Hematopoietic multipotent progenitor cell treated with erythropoietin and hydrocortisone succinate and interleukin-3 and kit ligand, for 6 days (in vitro differentiated cells): ENCODE measurements at places on chromosomes 1 and 21.

- no peak for DNase-seq
Measured at GRCh38 chr1:201448990-201449389, 20.0 kb downstream of the PHLDA3 start.

DNA sequence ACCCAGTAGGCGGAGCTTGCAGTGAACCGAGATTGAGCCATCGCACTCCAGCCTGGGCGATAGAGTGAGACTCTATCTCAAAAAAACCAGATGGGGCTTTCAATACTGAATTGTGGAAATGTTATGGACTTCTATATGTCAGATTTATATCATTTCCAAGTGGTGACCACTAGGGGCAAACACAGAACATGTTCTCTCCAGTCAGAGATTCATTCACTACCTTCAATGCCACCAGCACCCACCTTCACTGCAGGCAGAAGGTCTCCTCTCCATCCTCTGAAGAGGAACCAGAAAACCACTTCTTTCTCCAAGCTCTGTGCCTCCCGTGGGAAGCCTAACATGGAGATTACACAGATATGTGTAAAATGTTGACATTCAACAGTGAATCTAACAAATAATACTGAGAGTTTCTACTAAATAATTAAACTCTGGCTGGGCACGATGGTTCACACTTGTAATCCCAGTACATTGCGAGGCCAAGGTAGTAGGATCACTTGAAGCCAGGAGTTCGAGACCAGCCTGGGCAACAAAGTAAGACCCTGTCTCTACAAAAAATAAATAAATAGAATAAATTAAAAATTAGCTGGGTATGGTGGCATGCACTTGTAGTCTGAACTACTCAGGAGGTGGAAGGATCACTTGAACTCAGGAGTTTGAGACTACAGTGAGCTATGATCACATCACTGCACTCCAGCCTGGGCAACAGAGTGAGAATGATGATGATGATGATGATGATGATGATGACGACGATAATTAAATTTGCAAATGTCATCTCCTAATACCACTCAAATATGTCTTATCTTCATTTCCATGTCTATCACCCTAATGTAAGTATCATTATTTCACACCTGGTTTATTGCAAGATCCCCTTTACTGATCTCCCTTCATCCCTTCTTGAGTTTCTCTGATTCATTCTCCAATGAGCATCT, 151.1 kb downstream of the ZNF281 start:
- peak; percentile 67 for DNase-seq

DNA sequence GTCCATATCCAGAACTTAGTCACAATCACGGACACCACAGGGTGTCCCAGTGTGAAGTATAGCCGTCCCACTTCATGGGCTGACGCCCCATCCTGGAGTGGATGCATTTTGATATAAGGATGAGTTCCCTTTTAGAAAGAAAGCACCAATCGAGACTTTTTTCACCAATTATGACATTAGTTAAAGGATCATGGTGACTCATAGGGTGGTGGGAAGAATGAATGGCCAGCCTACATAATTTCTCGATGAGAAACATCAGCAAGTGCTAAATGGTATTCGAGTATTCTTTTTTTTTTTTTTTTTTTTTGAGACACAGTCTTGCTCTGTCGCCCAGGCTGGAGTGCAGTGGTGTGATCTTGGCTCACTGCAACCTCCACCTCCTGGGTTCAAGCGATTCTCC, 38.5 kb upstream of the USP1 start:
- DNase-seq: no peak

- no peak for DNase-seq
Measured at GRCh38 chr21:28767523-28767922, 225.2 kb downstream of the LTN1 start.

GRCh38 chr1:202250982-202251381, 57.4 kb downstream of the LGR6 start:
- DNase-seq: no peak

- no peak for DNase-seq
Measured at GRCh38 chr1:47104816-47105215, 32.4 kb upstream of the CYP4A22 start.

- DNase-seq: no peak
Measured at GRCh38 chr1:192022827-192023226, 135.4 kb upstream of the RGS18 start.

- DNase-seq: peak; percentile 67
Measured at GRCh38 chr1:235892734-235893413, 26.2 kb upstream of the LYST start.

DNA sequence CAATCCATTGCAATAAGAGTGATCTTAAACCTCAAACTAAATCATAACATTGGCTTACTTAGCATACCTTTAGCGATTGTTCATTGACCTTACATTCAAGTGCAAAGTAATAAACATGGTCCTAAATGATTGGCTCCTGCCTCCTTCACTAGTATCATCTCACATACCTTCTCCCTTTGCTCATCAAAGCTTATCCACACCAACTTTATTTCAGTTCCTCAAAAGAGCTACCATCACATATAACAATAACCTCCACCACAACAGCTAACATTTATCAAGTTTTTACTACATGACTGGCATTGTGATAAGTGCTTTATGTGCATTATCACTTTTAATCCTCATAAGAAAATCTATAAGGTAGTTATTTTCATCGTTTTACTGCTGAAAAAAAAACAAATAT, 198.8 kb downstream of the COL24A1 start:
- no peak for DNase-seq

GRCh38 chr1:58932859-58933598, 149.2 kb upstream of the JUN start:
- DNase-seq: peak; percentile 54
